WTC11 (cell line): ENCODE measurements at places on chromosomes 1 and 21. TPM values are rescaled to one million over a fixed set of nuclear protein-coding genes. Genes with fewer than 3 reads are reported as not detected.

Gene TAL1
- total RNA-seq: 0.41 to 0.63 TPM (median 0.57 TPM) in 3 replicates

GRCh38 chr1:190847166-190847565 lies 369.5 kb upstream of the BRINP3 start:
- no peak for DNase-seq

Gene BMP8B
- total RNA-seq: 0.74 to 0.92 TPM (median 0.82 TPM) in 3 replicates

Gene KRTAP21-2
- not detected in 3 replicates for total RNA-seq
